Neural crest cell (in vitro differentiated cells): ENCODE measurements at places on chromosomes 5 and 9.
A peak's percentile ranks its signal among the peaks of the same experiment; 100 is the strongest.

- no peak for DNase-seq
Measured at GRCh38 chr5:50595199-50595598, 71.2 kb upstream of the PARP8 start.

DNA sequence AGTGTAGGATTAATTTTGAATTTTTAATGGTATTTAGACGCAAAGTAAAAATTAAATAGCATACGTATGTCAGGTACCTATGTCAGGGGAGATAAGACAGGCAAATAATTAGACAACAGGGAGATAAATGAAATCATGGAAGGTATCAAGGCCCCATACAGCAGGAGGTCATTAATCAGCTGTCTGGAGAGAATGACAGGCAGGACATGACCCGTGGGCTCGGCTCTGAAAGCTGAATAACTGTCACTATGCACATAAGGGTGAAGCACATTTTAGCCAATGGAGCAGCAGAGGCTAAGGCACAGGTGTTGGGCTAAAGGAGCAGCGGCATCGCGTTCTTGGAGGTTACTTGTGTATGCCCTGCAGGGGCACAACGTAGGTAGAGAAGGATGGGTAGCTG is 11.9 kb downstream of the SLC25A51 start:
- no peak for DNase-seq

- no peak for DNase-seq
Measured at GRCh38 chr5:180395540-180396274, 42.6 kb upstream of the GFPT2 start.

- DNase-seq: no peak
Measured at GRCh38 chr5:161420521-161420920, 126.0 kb downstream of the GABRB2 start.

- DNase-seq: no peak
Measured at GRCh38 chr9:93492327-93492726, 38.9 kb upstream of the FAM120AOS start.

- DNase-seq: no peak
Measured at GRCh38 chr5:118768607-118769175, 219.7 kb downstream of the DTWD2 start.

DNA sequence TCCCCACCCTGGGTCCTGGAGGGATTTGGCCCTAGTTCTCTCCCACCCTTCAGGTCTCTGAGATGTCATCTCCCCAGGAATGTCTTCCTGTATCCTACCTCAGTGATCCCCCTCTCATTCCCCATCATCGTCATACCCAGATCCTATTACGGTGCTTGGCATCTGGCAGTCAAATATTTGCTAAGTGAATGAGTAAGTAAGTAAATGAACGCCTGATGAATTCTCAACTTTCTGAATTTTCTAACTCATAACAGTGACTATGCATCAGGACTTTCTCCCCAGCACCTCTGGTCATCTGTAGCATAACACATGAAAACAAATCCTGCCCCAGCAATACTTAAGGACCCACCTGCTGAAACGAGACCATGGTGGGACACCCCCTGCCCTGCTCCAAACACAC is 244.2 kb downstream of the EBF1 start:
- no peak for DNase-seq

DNA sequence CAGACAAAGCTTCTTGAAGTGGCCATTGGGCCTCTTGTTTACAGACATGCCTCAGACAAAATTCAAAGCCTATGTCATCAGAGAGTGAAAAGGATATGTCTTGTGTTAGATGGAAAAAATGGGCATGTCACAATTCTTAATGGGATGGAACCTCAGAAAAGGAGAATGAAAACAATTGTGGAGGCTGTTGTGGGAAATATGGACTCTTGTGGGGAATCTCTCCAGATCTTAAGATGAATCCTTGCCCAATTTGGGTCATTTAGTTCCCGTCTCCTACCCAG is 19.5 kb downstream of the SLC22A5 start:
- DNase-seq: no peak

GRCh38 chr5:102807878-102808502 is 52.9 kb downstream of the PAM start:
- no peak for DNase-seq

DNA sequence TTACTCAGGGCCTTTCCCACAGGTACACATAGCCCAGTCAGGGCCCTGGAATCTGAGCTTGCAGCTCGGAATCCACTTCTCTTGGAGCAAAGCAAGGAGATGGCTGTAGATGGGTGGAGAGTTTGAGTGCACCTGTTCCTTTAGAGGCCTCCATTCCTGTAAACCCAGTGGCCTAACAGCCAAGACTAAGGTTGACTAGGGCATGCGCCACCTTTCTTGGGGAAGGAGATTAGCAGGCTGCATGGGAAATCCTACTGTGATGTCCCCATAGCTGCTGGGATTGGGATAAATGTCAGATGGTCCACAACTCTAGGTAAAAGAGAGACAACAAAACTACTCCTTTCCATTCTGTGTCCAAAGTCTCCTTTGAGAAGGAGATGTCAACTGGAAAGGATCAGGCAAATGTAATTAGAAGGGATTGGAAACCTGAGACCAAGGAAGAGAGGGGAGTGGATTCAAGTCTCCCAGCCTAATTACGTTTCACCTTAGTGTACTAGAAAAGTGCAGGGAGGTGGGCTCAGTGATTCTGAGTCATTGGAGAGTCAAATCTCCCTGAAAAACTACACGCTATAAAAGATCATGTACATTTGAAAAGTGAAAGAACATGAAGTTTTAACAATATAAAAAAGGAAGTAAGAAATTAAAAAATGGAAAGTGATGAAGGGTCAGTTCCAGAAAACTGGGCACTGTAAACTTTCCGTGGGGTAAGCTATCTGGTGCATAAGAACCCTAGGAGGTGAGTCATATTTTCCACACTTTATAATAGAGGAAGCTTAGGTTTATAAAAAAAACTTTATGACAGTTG is 104.2 kb downstream of the SEC61B start:
- no peak for DNase-seq

GRCh38 chr5:81848362-81848880 is 97.5 kb upstream of the SSBP2 start:
- DNase-seq: no peak

DNA sequence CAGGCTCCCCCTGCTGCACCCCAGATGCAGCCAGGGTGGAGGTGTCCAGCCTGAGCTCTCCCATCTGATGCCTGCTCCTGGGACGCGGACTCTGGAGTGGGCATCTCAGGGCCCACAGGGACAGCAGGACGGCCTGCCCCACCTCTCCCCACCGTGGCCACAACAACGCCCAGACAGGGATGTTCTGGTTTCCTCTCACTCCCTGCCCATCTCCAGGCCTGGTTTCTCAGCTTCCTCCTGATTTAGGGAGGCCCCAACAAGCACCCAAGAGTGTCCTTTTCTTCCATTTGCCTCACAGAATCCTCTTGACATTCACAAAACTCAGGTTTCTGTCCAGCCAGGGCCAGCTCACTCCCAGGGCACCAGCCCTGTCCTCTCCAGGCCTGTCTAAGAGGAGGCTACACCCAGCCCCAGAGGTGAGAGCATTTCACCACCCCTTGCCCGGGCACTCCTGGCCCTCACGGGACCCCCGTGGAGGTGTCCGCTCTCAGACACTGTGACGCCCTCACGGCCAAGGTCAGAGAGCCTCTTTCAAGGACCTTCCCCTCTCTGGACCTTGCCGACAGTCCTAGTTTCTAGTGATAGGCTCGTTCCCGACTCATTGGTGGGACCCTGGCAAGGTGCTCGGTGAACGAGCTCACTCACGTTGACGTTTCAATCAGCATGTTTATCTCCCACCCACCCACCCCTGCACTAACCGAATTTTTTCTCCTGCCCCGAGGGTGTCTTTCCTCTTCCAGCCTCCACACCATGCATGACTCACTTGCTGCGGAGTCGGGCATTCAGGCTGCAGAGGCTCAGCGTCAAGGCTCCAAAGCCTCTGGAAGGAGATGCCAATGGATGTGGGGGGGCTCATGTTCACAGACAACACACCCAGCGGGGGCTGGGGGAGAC is 62.0 kb upstream of the UNC5A start:
- DNase-seq: no peak

GRCh38 chr9:129398961-129399633 is 221.0 kb upstream of the IER5L start:
- no peak for DNase-seq

GRCh38 chr9:4581861-4582565 is 80.1 kb upstream of the PLPP6 start:
- DNase-seq: no peak

DNA sequence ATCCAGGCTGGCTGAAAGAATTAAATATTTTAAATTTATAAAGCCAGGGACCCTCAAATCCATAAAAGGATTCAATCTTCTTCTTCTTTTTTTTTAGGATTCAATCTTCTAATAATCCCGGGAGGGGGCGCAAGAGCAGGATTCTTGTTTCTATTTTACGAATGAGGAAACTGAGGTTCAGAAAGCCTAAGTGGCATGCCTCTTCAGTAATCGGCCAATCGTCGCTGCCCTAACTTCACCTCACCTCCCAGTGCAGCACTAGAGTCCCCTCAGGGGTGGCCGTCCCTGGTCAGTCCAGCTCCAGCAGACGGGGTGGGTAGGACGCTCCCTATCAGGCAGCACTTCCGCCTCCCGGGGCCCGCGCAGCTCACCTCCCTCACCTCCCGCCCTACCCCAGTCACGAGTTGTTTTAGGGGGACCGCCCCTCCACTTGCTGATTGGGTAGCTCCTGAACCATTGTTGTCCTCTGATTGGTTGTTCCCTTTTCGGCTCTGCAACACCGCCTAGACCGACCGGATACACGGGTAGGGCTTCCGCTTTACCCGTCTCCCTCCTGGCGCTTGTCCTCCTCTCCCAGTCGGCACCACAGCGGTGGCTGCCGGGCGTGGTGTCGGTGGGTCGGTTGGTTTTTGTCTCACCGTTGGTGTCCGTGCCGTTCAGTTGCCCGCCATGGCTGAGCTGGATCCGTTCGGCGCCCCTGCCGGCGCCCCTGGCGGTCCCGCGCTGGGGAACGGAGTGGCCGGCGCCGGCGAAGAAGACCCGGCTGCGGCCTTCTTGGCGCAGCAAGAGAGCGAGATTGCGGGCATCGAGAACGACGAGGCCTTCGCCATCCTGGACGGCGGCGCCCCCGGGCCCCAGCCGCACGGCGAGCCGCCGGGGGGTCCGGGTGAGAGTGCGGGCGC is at the start of gene CLTA:
Gene CLTA (plus strand): TSS at position 534 of the 902 bp plus-strand sequence. CDS start 136 bp downstream, at position 670.
- peak; percentile 87 for DNase-seq

DNA sequence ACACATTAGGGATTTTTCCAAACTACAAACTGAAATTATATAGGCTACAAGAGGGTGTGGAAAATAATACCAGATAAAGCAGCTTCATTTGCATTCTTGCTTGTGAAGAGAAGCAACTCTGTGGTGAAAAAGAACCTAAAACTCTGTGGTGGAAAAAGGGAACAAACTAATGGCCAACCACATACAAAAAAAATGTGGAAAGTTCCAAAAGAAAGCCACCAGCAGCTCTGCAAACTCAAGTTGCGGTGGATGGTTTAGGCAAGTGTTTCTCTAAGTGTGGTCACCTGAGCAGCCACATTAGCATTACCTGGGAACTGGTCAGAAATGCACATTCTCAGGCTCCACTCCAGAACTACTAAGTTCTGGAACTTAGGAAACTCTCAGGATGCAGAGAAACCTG is 586.4 kb downstream of the ACTL7B start:
- DNase-seq: no peak

GRCh38 chr5:142110046-142110531 is 1.5 kb downstream of the NDFIP1 start:
- no peak for DNase-seq

DNA sequence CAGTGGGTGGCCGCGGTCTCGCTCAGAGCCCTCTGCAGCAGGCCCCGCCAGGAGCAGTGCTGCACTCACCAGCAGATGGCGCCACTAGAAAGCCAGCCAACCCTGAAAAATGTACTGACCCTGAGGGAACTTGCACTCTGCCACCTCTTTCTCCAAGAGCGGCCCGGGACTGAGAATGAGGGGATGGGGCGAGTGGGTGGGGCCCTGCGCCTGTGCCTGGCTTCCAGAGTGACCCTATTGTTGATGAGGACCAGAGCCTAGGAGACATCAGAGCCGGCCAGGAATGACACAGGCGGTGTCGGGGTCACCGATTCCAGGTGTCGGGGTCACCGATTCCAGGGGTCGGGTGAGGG is 2.9 kb upstream of the IL17B start:
- peak; percentile 97 for DNase-seq

DNA sequence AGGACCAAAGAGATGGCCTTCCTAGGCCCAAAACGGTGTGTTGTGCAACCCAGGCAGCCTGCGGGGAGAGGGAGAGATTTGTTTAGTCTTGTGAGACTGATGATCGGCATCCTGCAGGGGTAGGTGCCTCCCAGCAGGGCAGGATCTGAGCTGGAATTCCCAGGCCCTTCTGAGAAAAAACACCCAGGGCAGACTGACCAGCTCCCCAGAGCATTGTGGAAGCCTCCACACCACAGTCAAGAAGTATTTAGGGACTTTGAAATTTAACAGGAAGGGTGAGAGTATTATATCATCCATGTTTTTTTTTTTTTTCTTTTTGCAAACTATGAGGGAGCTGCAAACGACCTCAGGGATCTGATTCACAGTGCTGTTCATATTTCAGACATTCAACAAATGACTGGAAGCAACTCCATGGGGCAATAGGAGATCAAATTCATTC is 104.5 kb upstream of the LHFPL2 start:
- no peak for DNase-seq

GRCh38 chr5:133363807-133364587 is 248.3 kb downstream of the FSTL4 start:
- DNase-seq: no peak

GRCh38 chr9:135903786-135904520 is 3.4 kb downstream of the CAMSAP1 start:
- no peak for DNase-seq

GRCh38 chr5:139690064-139690802 is 42.1 kb downstream of the CXXC5 start:
- DNase-seq: no peak

DNA sequence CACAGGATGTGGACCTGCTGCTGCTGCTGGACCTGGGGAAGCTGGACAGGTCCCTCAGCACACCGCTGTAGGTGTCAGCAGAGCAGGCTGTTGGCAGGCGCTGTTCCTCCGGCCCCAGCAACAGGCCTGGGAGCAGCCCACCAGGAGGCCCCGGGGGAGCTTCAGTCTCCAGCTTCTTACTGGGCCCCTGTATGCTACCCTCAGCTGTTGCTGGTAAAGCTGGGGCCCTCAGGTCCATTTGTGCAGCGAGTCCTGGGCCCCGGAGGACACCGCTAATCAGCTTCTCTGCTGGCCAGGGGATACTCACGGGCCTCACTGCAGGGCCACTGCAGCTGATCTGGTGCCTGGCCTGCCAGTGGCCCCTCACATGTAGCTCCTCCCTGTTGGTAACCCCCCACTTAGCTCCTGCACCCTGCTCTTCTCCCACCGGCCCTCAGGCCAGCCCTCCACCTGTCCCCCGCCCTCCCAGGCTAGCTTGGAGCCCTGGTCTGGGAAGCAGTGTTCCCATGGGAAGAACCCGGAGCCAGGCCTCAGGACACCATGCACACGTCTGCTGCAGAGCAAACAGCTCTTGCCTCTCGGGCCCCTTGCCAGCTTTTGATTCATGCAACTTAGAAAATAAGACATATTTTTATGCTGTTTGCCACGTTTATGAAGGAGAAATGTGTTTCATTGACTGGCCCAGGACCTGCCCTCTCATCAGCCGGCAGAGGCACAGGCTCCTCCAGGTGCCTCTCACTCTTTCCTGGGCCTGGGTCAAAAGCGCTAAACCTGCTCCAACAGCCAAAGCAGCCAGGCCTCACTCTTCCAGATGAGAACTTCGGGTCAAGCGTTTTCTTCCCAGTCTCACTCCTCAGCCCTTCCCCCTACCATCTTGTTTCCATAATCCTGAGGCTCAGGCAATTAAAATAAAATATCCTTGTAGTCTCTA is 61.0 kb upstream of the ADAMTS2 start:
- DNase-seq: no peak

- no peak for DNase-seq
Measured at GRCh38 chr9:82242285-82242963, 253.9 kb downstream of the SPATA31D1 start.
